Fibroblast of skin of right quadriceps (primary cell): ENCODE measurements at places on chromosomes 1 and 21.

DNA sequence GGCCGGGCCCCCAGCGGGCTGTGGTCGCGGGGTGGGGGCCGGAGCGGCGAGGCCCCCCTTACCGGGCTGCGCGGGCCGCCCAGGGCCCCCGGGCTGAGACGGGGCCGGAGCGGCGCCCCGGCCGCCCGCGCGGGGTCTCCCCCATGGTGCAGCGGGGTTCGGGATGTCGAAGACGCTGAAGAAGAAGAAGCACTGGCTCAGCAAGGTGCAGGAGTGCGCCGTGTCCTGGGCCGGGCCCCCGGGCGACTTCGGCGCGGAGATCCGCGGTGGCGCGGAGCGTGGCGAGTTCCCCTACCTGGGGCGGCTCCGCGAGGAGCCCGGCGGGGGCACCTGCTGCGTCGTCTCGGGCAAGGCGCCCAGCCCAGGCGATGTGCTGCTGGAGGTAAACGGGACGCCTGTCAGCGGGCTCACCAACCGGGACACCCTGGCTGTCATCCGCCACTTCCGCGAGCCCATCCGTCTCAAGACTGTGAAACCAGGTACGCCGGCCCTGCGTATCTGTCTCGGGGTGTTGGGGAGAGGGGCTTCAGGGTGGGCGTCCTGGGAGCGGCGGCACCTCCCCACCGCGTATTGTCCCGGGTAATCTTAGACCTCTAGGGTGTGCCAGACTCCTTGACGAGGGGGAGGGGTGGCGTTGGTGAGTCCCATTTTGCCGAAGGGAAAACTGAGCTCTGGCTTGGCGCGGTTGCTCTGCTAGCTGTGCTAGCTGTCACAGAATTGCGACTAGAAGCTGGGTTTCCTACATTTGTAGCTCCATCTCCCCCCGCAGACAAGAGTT lies 745 bp downstream of the MAGI3 start:
- peak; percentile 17 for DNase-seq

- DNase-seq = no peak
Observed at GRCh38 chr21:44286716-44287632, 1.3 kb downstream of the AIRE start.

DNA sequence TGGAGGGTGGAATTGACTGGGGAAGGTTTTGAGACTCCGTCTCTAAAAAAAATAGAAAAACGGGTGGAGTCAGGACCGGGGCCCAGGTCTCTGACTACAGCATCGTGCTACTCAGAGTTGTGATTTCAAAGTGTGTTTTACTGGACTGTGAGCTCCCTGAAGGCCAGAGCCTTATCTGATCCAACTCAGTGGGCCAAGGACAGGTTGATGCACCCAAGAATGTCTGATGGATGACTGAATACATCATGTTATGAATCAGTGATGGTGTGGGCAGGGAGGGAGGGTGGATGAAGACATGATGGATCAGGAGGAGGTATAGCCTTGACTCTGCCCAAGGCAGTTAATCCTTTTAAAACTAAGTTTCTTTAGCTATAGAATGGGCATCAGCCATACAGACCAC lies 81.6 kb downstream of the FOXD2 start:
- no peak for DNase-seq

DNA sequence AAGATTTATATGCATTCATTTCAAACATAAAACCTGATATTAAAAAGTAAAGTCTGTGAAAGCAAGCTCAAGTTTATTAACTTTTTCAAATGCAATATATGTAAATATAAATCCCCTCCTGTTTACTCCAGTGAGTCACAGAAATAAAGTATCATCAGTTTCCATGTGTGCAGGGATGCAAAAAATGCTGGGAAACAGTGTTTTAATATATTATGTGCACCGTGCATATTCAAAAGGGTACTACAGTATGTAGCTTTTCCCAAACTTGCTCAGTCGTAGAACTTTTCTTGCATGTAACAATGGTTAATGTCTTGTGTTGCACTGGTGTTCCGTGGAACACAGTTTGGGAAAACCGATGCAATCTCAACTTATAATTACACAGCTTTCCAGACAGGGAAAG lies 60.7 kb downstream of the CCDC185 start:
- DNase-seq = no peak

GRCh38 chr1:44315521-44315920 lies 39.5 kb downstream of the ERI3 start:
- no peak for DNase-seq

GRCh38 chr21:14926186-14926585 lies 138.6 kb downstream of the NRIP1 start:
- no peak for DNase-seq

GRCh38 chr1:21655748-21656147 lies 13.4 kb downstream of the RAP1GAP start:
- no peak for DNase-seq

DNA sequence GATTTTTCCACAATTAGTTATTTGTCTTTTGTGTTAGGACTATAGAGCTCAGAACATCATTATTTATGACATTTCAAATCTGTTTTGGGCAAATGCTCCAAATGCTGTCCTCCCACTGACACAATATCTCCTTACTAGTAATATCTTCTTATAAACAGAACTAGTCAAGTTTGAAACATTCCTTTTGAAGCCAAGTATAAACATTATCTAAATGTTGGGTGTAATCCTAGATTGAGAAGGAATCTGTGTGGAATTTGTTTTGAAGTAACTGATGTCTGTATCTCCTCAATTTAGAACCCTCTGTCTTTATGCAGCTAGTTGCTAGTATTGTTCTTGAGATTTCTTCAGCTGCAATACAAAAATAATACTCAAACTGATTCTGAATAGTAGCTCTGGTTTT lies 28.5 kb upstream of the PAXBP1 start:
- DNase-seq = no peak

DNA sequence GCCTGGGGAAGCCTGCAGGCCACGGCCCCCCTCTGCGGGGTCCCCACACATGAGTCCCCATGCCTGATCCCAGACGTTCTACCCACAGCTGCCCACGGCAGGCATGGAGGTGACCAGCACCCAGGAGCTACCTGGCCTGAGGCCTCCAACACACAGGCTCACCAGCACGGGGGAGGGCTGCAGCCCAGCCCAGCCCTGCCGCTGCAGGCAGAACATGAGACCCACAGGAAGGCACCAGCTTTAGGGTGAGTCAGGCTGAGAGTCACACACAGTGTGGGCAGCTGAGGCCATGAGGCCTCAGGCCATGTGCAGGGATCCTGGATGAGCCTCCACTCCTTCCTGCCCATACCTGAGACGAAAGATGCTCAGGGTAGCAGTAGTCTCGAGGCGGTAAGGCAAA lies 121.1 kb downstream of the PSMG1 start:
- DNase-seq = no peak

DNA sequence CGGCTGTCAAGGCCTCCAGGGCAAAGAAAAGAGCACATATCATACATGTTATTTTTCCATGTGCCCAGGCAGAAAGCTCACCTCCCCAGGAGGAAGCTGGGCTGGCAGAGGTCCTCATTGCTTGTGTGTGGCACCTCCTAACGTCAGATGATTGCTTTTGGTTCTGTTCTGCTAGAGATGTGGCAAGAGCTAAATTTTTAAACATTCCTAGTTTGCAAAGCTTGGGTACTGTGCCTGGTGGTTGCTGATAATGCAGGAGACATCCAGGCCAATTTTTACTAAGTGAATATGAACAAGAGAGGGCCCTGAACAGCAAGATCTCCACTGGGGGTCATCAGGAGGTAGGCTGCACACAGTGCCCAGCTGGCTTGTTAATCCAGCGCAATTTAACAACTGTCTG lies 93.9 kb downstream of the TBX19 start:
- DNase-seq = no peak

GRCh38 chr1:167541610-167542009 lies 12.0 kb downstream of the CREG1 start:
- DNase-seq = no peak

DNA sequence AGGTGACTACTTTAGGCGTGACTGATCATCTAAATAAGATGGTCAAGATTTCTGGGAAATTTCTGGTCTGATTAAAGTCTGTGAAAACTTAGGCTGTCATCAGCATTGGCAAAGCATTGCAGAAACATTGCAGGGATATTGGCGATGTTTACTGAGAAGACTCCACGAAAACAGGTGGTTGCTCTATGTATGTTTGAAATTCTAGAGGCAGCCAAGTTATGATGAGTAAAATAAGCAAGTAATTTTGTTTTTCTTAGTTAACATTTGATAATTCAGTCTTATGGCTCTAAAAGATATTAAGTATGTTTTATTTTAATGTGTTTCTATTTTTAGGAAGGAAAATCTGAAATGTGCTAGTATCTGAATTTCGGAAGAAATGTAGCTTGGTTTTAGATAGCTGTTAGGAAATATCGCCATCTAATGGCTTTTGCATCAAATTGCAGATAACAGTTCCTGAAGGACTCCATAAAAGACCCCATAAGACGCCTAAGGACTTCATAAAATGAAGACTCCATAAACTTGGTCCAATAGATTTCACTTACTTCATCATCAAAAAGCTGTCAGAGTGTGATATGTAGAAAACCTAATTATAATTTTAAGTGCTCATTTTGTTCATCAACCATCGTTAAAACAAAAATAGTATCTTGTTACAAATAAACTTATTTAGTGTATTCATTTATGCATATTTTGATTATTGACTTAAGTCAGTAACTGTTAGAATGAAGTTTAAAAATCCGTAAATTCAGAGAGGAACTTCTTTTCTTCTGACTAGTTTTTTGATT lies 344.6 kb downstream of the RYR2 start:
- DNase-seq = peak; percentile 35

GRCh38 chr1:16367968-16368890 lies 1.2 kb downstream of the SZRD1 start:
- peak; percentile 55 for DNase-seq

DNA sequence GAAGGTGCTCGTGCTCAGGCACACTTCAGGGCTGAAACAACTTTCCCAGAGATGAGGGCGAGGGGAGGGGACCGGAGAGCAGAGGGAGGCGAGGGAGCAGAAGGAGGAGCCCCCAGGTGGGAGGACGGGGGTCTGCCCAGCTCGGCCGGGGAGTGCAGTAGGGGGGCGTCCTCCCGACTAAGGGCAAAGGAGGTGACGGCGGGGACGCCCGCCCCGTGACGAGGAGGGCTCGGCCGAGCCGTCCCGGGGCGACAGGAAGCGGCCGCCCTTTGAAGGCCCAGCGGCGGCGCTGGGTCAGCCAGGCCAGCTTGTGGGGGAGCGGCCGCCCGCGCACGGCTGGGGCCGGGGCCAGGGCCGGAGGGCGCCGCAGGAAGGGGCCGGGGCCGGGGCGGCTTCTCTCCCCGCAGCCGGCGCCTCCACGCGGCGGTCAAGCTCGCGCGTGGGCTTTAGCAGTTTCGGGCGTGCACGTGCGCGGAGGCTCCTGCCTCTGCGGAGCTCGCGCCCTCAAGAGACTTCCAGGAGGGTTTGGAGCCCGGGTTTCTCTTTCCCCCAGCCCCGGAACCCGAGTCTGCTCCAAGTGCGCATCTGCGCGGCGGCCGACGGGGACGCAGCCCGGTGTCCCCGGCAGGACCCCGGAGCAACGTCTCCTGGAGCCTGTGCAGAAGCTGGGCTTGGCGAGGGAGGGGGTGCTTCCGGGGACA lies 100.8 kb upstream of the SLC45A1 start:
- DNase-seq = peak; percentile 30

DNA sequence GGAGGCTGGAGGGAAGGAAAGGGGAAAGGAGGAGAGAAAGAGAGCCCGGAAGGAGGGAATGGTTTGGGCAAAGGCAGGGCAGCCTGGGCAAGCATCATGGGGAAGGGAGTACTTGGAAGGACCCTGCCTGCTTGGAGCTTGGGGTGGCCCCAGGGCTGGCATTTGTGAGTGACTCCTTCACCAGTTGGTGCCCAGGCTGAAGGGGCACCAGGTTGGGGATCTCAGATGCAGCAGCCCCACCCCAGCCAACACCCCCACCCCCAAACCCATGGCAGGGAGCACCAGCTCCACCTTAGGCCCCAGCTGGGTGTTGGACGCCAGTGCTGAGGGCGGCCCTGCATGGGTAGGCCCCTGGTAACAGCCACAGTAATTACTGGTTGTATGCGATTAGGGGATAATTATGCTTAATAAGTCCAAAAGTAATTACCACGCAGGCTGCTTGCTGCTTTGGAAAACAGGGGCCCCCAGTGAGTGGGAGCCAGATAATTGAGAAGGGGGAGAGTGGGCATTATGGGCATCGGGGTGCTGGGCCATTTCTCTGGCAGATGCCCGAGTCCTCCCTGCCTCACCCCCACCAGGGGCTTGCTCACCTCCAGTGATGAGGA lies 78.3 kb downstream of the VWA5B1 start:
- no peak for DNase-seq

DNA sequence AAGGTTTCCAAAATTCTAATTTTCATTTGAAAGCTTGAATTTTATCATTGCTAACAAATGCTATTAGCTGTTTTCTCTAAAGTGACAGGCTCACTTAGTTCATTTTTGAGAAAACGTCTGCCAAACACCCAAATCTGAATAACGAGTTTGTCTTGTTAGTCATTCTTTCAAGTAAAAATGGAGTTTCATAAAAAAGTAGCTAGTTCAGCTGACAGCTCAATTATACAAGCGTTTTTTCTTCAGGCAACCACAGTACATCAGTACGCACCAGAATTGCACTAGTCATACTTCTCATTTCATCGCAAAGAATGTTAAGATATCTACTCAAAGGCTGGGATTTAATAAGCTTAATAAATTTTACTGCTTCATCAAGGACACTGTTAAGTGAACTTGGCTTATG lies 72.3 kb upstream of the SLFNL1 start:
- no peak for DNase-seq
